Nephron progenitor cell (in vitro differentiated cells): ENCODE measurements at places on chromosomes 5 and 9.

GRCh38 chr9:5536684-5537083, 26.4 kb downstream of the PDCD1LG2 start:
- DNase-seq = no peak

GRCh38 chr9:124261736-124262648, 4.2 kb downstream of the NEK6 start:
- DNase-seq = no peak

GRCh38 chr5:160492565-160492964, 70.9 kb downstream of the PTTG1 start:
- no peak for DNase-seq

GRCh38 chr5:120624021-120624563, 160.0 kb downstream of the PRR16 start:
- DNase-seq = no peak

- no peak for DNase-seq
Observed at GRCh38 chr9:73701415-73702057, 549.9 kb downstream of the ANXA1 start.

GRCh38 chr9:114516913-114517312, 11.6 kb upstream of the WHRN start:
- no peak for DNase-seq

GRCh38 chr9:19701991-19702390, 86.8 kb downstream of the SLC24A2 start:
- no peak for DNase-seq

DNA sequence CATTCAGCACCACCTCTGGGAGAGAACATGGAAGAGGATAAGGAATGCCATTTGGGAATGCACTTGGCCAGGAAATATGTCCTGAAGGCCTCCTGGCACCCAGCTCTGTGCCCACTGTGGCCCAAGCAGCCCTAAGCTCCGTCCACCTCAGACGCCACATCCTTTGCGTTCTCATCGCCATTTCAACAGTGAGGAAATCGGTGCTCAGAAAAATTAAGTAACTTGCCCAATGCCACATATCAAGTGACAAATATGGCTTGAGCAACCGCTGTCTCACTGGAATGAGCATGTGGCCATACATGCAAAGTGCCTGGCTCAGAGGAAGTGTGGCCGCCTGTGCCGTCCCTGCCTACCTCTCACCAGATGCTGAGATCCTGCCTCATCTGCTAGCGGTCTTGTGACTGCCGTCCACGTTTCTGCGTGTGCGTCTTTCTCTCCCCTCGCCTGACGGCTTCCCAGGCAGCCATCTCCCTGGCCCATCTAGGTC, 984 bp upstream of the DOK3 start:
- DNase-seq = no peak

DNA sequence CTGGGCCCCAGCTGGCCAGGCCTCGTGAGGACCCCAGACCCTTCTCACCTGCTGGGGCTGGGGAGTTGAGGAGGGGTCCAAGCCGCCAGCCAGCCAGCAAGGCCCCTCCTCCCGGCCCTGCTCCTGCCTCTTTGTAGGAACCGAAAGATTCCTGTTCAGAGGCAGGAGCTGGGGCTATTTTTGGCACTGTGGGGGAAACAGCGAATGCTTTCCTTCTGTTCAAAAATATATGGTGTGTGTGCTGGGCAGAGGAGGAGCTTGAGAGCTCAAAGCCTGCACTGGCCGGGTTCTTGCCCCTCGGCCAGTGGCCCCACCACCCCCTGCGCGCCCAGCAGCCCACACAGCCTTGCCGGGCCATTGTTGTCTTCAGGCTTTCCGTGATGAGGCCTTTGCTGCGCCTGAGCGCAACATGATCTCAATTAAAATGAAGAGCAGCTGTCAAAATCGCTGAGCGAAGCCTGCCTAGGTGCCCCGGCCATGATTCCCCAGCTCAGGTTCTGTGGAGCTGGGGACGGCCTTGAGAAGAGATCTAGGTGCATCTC, 13.4 kb downstream of the NCS1 start:
- DNase-seq = no peak

GRCh38 chr9:121122246-121123032, 47.7 kb downstream of the CNTRL start:
- no peak for DNase-seq

DNA sequence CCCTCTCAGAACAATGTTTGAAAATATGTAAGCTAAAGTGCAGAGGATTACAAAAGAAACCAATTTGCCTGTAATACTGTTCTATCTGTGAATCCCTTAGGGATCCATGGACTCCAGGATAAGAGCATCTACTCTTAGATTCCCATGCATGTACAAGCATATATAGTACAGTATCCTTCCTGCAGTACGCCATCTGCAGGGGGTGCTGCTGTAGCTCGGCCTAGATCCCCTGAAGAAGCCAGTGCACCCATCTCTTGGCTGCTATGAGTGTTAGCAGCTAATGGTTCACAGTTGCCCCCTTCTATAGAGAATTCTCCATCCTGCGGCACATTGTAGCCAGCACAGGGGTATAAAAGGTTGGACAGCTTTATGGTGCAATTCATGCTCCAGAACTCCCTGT, 61.8 kb upstream of the SLC30A5 start:
- no peak for DNase-seq

GRCh38 chr5:11302663-11303062, 541.6 kb upstream of the DAP start:
- DNase-seq = no peak

GRCh38 chr5:146082798-146083197, 22.6 kb downstream of the PLAC8L1 start:
- DNase-seq = no peak

GRCh38 chr5:73625944-73626811, at the start of gene ARHGEF28:
ARHGEF28 (plus strand) TSS chr5:73626196; CDS start chr5:73684852, 58,656 bp downstream.
- peak; percentile 79 for DNase-seq

DNA sequence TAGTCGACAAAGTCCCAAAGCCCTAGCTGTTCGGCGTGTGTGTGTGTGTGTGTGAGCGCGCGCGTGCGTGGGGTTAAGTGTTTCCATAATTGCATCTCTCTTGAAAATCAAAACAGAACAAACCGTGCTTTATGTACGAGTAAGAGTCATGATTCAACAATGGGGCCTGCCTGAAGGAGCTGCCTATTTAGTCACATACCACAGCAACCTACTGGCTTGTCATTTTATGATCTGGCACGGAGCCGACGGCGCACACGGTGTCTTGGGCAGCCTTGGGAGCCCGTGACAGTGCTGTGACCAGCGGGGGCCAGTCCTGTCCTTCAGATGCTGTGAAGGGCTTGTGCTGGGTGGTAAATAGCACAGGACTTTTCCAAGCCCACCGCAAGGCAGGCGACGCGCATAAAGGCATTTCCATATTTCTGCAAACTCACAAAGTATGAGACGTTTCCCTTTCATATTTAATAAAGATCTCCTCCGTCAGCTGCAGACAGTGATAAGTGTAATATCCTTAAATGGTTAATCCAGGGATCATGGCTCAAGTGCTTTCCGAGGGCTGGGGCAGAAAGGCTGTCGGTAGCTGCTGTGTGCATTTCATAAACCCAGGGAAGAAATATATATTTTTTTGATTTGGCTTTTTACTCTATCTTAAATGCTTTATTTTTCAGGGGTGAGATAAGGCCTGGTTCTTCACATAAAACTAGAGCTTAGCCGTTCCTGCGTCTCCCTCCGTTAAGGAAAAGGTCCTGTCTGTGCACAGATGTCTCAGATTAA, 270.2 kb upstream of the IRX1 start:
- DNase-seq = no peak

DNA sequence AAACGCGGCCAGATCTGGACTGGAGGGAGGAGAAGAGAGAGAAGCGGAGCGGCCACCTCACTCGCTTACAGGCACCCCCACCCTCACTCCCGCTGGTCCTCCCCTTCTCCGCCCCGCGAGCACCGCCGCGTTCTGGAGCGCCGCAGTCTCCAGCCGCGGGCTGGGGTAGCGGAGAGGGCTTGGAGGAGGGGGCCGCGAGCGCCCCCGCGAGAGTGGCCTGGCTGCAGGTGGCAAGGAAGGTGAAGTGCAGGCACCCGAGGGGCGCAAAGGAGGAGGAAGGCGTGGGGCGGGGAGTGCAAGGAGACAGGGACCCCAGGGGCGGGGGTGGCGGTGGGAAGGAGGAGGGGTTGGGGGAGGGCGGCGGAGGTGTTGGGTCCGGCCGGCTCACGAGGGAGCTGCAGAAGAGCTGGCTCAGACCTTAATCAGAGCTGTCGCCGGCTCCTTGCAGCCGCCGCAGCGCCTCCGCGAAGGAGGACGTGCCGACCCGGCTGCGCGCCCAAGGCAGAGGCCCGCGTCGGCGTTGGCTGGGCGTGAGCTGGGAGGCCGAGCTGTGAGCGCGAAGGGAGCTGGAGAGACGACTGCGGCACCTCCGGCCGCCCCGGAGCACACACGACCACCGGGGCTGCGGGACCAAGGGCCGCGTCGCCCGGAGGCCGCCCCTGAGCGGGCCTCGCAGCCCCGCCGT, at the start of gene DMRT3:
TSS of gene DMRT3 (plus strand) at position 398 of the 685 bp plus-strand sequence. CDS start 347 bp downstream, outside the sequence.
- peak; percentile 77 for DNase-seq

DNA sequence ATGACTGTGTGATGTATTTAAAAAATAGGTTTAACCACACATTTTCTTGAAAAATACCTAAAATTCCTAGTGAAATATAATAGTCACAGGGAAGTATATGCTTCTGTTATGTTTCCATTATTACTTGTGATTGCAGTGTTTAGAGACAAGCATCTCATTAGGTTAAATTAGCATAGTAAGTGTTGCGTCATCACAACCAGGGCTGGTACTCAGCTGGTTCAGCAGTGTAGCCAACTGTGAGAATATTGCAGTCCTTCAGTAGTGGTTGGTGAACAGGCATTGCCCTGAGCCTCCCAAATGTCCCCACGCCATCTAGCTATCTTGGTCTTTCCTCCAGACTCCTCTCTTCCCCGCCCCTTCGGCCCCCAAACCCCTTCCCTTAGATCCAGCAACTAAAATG, 261.7 kb downstream of the ARHGEF28 start:
- DNase-seq = no peak

- no peak for DNase-seq
Observed at GRCh38 chr5:1185629-1186350, 15.6 kb upstream of the SLC6A19 start.

DNA sequence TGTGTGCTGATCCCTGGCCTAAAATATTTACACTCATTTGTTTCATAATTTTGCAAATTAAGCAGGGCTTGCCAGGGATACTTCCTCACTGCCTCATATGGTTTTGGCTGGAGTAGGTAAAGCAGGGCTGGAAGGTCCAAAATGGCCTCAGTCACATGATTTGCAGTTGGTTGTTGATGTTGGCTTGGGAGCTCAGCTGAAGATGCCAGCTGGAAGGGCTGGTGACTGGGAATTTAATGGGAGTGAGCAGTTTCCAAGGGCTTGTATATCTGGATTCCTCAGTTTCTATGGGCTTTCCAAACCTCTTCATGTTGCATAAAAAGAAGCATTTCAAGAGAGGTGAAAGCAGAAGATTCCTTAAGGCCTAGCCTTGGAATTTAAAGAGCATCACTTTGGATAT, 729.3 kb downstream of the CDH18 start:
- no peak for DNase-seq

GRCh38 chr5:24110004-24110615, 534.7 kb downstream of the CDH10 start:
- no peak for DNase-seq

DNA sequence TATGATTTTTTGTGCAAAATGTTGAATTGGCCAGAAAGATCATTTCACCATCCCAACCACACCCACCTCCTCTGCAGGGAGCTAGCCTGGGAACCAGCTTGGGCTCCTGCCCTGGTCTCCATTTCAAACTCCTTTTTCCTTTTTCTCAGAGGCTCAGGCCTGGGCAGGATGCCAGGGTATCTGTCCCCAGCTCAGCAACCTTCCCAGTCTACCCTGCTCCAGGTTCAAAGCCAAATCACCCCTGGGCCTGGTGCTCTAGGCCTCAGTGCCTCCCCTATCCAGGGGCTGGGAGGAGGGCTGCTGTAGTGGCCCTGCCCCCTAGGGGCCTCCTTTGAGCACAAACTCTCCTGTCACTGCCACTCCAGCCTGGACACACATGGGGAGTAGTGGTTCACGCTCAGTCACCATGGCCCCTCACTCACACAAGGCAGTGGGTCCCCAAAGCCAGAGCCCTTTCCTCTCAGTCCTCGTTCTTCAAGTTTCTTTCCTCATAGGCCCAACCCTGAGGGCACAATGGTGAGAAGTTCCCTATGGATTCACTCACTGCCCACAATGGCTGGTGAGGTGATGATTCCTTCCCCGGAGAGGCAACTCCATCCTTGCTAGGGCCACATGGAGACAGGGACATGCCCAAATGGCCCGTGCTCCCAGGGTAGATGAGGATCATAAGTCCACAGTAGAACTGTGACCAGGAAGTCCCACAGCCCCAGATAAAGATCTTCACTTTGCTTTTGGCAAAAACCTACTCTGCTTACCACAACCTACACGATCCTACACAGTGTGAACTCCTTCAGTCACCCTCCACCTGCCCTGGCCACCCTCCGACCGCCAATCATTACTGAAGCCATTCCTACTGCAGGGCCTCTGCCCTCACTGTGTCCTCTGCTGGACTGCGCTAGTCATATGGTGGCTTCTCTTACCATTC, 1.6 kb upstream of the ST6GALNAC4 start:
- DNase-seq = no peak

DNA sequence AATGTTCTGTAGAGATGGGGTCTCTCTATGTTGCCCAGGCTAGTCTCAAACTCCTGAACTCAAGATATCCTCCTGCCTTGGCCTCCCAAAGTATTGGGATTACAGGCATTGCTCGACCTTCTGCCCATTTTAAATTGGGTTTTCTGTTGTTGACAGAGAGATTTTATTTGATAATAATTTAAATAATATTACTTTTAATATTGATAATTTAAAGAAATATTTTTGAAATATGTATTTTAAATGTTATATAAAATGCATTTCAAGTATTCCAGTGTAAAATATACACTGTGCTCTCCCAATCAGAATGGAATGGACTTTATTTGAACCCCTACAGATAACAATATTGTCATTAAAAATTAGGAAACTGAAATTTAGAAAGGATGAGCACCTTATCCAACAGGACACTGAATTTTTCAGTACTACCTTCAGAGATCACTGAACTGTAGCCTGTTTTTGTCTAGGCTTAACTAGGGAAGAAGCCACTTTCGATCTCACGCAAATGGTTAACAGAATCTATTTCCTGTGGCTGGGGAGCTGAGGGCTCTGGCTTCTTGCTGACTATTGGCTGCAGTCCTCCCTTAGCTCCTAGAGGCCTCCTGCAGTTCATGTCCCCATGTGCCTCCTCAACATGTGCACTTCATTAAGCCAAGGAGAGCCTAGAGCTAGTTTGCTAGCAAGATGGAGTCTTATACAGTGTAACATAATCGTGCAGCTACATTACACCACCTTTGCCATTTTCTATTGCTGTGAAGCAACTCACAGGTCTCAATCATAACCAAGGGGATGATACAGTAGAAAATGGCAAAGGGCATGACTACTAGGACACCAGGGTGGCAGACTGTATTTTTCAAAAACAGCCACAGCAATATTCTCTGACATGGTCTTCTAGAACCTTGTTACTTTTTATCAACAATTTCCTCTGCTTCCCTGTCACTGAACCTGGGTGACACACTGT, 150.0 kb downstream of the CDC42SE2 start:
- DNase-seq = no peak

- no peak for DNase-seq
Observed at GRCh38 chr5:6338871-6339270, 39.5 kb downstream of the MED10 start.
